ENCODE measurements at places on chromosomes 16 and 17. TPM values are rescaled to one million over a fixed set of nuclear protein-coding genes. Genes with fewer than 3 reads are reported as not detected.

DNA sequence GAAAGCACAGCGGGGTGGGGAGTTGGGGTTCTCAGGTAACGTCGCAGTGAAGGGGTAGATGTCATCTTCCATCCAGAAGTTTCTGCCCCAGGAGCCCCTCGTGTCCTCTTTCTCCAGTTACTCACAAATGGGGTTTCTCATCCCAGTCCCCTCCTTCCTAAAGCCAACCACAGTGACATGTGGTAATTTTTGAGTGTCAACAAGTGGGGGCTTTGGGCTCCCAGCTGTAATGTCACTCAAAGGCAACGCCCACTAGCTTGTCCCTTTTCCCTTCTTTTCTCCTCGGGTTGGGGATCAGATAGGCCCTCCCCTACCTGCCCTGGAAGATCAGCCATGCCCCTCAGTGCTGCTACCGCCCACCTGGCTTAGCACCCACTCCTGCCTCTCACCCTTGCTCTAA, 14.4 kb downstream of the IRX5 start:
- no peak for DNase-seq

- DNase-seq = no peak
Observed at GRCh38 chr17:17837380-17837821, 615 bp upstream of the SREBF1 start.

GRCh38 chr16:51982715-51983680, 563.9 kb downstream of the TOX3 start:
- DNase-seq = peak; percentile 75

- no peak for DNase-seq
Observed at GRCh38 chr16:50386774-50387173, 18.0 kb upstream of the BRD7 start.

GUCY2D gene
- total RNA-seq = not detected

EMC6 gene
- total RNA-seq = 69.4 TPM

TMEM238L gene
- total RNA-seq = not detected

WFIKKN2 gene
- total RNA-seq = not detected
